Stimulated activated CD8-positive, alpha-beta memory T cell treated with anti-CD3 and anti-CD28 coated beads, Interleukin-7, amount 100 ng/mL, for 1 hour (primary cell): ENCODE measurements at places on chromosomes 11 and 22.

GRCh38 chr11:129191649-129192048 lies 476 bp downstream of the ARHGAP32 start:
- no peak for DNase-seq

DNA sequence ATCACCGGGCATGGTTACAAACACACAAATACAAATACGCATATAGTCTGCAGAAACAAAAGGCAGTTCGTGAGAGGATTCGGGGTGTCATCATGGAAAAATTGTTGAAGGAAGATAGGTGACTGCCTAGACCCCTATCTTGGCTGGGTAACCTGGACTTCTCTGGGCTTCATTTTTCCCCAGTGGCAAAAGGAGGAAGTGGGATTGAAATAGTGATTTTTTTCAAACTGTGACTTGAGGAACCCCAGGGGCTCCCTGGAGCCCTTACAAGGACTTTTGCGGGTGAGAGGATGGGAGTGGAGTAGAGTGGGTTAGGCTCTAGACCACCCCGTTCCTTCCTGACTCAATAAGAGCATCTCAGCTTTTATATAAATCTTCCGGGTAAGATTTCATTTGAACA lies 1.0 kb upstream of the ELF5 start:
- no peak for DNase-seq

- DNase-seq: no peak
Measured at GRCh38 chr22:19244600-19245352, 46.7 kb downstream of the CLTCL1 start.

- no peak for DNase-seq
Measured at GRCh38 chr11:102251423-102251822, 65.9 kb upstream of the BIRC3 start.

GRCh38 chr11:132742929-132743328 lies 789.4 kb downstream of the OPCML start:
- no peak for DNase-seq

GRCh38 chr11:3162410-3163240 lies 2.5 kb downstream of the OSBPL5 start:
- DNase-seq: no peak
